ENCODE measurements at places on chromosomes 5 and 9.

GRCh38 chr9:128182893-128183588 is 8.3 kb downstream of the CIZ1 start:
- no peak for DNase-seq

GRCh38 chr9:91336786-91337185 is 24.9 kb downstream of the AUH start:
- no peak for DNase-seq

DNA sequence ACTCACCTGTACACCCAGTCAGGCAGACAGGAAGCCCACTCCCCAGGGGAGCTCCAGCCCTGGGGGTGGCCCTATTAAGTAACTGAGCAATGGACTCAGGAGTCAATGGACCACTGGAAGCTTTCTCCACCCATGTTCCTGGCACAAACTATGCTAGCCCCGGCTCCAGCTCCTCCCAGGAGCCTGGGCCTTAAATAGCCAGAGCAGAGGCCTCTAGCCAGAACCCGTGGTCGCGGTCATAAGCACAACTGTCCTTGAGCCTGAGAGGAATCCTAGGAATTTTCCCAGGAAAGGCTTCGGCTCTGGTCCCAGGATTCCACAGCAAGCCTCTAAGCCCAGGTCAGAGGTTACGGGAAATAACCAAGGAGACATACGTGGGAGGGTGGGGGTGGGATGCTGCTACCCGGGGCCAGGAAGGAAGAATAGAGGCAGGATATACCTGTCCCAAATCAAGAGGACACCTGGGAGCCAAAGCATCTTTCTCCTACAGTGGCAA is 5.5 kb downstream of the SEPTIN8 start:
- DNase-seq: peak; percentile 48

DNA sequence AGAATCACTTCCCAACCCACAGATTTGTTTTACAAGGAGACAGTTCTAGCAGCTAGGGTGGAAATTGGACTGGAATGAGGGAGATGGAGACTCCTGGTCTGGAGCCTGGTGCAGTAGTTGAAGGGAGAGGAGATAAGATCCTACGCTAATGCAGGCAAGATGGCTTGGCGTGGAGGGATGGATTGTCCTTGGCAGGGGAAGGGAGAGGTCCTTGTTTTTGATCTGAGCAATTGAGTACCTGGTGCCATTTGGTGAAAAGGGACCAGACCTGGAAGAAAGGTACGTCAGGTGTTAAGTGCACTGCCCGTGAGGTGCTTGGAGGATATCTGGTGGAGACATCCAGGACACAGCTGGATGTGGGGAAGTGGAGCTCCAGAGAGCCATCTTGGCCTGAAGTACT is 35.7 kb downstream of the ANGPTL2 start:
- DNase-seq: no peak

DNA sequence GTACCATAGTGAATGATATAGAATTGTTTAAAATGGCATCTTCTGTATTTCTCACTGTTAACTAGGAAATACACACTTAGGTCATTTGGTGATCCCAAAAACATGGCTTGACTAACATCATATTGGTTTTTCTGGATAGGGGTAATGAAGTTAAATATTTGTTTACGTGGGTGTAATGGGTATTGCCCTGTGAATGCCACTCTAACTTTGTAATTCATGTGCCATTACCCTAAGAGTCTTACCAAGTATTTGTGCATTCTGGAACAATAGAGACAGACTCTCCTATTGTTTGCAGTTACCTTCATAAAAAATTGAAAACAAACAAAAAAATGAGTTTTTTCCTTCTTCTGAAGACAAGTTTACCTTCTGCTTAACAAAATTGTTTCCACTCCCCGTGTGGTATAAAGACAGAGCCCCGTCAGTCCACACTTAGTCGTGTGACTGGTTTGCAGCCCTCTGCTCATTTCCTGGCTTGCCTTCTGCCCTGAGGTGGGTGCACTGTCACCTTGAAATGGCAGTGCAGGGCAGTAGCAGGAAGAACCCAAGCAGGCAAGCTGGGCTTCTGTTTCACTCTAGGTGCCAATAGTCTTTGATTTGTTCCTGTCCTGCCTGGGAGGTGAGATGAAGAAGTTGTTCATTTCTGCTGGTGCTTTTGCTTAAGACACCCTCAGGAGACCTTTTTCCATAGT is 9.6 kb upstream of the CATSPER3 start:
- DNase-seq: no peak

- DNase-seq: no peak
Measured at GRCh38 chr5:77157732-77158532, 52.5 kb upstream of the PDE8B start.

DNA sequence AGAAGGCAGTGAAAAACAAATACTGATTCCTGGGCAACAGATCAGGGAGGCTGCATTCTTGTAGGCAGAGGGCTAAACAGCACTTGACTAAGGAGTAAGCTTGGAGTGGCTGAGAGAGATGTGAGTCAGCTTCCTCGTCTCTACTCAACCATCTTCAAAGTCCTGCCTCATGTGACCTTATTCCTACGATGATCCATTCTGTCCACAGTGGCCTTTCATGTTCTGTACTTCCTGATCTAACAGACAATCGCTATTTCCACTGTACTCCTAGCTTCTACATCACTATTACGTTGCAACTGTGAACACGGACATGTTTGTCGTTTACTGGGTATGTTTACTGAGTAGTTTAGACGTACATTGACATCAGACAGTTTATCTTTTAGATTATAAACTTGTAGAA is 365.4 kb downstream of the ARL15 start:
- no peak for DNase-seq

DNA sequence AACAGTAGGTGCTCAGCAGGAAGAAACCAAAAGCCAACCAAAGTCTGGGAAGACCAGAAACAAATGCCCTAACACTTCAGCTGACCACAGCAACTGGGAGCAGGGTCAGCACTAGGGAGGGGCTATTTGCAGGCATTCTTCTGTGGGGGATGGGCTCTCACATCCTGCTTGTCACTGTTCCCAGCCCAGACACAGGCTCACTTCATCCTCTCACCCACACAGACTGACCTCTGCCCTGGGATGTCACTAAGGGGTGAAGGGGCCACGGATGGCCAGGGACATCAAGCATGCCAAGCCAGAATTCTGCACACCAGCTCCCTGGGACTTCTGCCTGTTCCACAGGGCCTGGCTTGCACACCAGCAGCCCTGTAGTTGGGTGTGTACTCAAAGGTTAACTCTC is 28.7 kb downstream of the GFRA3 start:
- DNase-seq: no peak

DNA sequence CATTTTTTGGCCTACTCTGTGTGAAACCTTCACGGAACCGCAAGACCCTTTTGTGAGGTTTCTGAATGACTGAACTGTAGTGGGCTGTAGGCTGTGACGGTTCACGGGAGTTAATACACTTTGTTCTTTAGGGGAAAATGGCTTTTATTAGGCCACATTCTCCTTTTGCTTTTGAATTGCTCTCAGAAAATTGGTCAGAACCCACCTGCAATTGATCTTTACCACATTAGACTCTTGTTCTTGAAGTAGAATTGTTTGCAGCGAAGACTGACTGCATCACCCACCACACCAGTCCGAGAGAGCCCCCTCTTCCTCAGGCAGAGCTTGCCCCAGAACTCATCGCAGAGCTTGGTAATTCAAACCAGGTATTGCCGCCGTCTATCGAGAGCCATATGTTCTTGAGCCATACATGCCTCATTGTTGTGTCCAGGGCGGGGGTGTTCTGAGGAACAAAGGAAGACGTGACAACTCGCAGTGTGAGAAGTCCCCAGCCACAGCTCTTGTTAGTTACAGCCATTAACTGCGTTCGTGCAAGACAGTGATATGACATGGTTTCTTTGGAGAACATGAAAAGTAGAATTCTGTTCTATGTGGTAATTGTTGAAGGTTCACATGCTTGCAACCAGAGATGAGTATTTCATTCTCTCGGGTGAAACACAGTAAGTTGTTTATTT is 166.4 kb upstream of the OTULINL start:
- peak; percentile 67 for DNase-seq

GRCh38 chr5:74017786-74018211 is 391.8 kb downstream of the ARHGEF28 start:
- peak; percentile 10 for DNase-seq

DNA sequence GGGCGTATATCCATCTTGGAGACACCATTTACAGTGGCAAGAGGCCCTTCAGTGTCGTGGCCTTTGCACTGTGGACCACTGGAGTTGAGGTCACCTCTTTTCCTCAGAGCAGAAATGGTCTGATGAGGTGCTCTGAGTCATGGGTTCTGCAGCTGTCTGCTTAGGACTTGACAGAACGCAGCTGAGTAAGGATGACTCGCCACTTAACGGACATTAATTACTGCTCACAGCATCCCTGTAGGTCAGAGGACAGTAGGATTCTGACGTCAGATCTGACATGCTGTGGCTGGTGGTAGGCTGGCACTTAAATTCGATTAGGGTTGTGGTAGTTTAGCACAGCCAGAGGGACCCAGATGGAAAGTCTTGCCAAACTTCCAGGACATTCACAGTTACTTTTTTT is 479.4 kb downstream of the DMAC1 start:
- DNase-seq: peak; percentile 88

DNA sequence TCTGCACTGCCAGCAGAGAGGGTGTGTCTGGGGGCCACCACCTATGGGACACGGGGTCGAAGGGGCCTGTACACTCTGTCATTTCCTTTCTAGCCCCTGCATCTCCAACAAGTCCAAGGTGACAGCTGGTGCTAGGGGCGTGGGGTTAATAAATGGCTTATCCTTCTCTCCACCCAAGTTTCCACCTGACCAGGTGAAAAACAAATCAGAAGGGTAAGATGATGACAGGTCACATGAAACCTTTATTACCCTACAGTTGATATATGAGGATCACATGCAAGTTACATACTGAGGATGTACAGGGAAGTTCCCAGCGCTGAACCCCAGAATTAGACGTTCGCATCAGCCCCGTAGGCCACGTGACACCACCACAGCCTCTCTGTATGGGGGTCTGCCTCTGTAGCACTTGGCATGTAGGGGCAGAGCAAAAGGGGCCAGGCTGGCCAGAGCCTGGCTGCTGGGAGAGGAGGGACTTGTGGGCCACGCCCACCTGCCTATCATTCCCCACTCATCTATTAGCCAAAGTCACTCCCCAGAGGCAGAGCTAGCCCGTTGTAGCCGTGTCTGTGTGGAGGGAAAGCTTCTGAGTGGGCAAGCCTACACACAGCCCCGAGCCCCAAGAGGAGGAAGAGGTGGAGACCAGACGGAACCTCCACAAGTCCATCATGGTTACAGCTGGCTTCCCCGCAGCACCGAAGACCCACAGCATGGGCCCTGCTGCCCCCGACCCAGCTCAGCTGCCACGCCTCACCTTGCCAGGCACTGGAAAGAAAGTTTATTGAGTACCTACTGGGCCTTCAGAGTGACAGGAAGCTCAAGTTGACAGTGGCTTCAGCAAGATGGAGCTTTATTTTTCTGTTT is 2.2 kb downstream of the TMEM141 start:
- no peak for DNase-seq

- peak; percentile 43 for DNase-seq
Measured at GRCh38 chr5:150801117-150801927, 22.8 kb downstream of the SMIM3 start.

GRCh38 chr5:116862632-116863455 is 288.2 kb upstream of the SEMA6A start:
- no peak for DNase-seq

DNA sequence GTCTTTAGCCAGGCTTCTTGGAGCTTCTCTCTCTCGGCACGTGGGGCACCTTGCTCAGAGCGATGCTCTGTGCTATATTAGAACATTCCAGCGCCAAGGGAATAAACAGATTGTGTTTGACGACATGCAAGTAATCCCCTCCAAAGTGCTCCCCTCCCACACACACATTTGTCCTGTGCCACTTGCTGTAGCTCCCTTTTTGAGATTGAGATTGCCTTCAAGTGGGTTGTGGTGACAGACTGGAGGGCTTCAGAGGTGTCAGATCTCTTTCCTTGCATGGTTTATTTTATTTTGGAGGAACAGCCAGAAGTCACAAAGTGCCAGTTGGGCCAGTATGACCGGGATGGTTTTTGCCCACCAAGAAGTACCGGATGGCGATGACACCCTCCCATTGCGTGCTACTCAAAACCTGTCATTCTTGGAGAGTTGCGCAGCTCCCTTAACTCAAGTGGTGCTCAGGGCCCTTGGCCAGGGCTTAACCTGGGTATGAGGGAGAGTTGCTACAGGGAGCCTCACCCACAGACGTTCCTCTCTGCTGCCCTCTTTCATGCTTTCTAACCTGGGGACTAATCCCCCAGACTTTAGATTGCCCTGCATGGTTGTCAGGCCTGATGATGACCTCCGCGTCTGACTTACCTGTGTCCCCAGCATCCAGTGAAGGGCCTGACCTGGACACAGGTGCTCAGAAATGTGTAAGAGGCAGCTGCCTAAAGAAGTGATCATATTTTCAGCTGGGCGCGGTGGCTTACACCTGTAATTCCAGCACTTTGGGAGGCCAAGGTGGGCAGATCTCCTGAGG is 18.8 kb upstream of the RPL26L1 start:
- DNase-seq: no peak

GRCh38 chr9:112408275-112408674 is 28.4 kb downstream of the HSDL2 start:
- no peak for DNase-seq

- DNase-seq: no peak
Measured at GRCh38 chr5:38241655-38242054, 16.7 kb upstream of the EGFLAM start.

- DNase-seq: no peak
Measured at GRCh38 chr9:136520053-136520540, 25.8 kb downstream of the NOTCH1 start.

DNA sequence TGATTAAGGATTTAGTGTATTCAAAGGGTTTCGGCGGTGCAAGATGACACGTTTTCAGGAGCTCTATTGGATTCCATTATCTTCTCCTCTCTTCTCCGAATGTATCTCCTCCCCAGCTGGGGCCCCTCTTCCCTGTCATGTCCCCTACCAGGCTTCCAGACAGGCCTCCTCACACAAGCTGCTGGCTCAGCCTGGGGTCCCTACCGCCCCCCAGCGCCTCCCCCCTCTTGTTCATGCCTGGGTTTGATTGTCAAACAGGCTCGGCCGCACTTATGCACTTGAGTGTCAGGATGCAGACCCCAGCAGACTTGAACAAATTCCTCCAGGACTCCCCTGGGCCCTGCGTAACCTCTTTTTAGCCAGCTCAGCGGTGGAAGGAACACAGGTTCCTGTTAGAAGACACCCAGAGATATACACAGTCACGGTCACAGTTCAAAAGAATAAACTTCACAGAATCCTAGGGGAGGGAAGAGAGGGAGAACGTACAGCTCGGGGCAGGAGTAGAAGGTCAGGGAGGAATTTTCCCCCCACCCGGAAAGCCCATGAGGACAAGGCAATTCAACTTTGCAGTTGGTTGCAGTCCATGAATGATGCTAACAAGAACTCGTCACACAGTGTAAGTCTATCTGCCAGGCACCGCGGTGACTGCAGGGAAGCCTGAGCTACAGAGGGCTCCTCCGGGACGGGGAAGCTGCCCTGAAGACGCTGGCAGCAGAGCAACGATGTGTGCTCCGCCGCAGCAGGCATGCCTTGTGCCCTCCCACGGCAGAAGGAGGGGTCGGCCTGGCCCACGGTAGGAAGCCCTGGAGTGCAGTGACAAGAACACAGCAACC is 560.0 kb downstream of the BNC2 start:
- DNase-seq: no peak
